H9 (cell line): ENCODE measurements at places on chromosomes 13 and 19. TPM values are rescaled to one million over a fixed set of nuclear protein-coding genes. Genes with fewer than 3 reads are reported as not detected.

- H3K4me1 ChIP-seq = no peaks in the 10 kb centered on the region
- H3K27me3 ChIP-seq = no peaks in the 10 kb centered on the region
- H3K36me3 ChIP-seq = no peaks in the 10 kb centered on the region
- no peak for DNase-seq
- no peak overlapping the region for H3K27ac ChIP-seq
- H3K4me3 ChIP-seq = no peak overlapping the region
Measured at GRCh38 chr19:14343286-14343685, 38.0 kb upstream of the ADGRE5 start.

The PROZ gene
- not detected in 2 replicates for total RNA-seq

The HCST gene
- 0.68 and 1.8 TPM in 2 replicates for total RNA-seq

DNA sequence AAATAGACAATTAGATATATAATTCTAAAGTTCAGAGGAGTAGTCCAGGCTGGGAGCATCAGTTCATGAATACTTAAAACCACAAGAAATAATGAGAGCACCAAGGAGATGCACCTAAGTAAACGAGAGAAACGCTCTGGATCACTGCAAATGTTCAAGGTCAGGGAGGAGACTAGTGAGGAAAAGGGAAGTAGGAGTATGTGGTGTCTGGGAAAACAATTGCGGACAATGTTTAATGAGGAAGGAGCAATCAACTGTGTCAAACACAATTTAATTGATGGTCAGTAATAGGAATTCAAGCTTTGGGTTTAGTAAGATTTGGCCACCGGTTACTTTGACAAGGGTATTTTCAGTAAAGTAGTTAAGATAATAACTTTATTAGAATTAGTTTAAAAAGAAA lies 652.2 kb downstream of the DACH1 start:
- no peak overlapping the region for H3K4me3 ChIP-seq
- DNase-seq = no peak
- no peaks in the 10 kb centered on the region for H3K4me1 ChIP-seq
- no peaks in the 10 kb centered on the region for H3K27me3 ChIP-seq
- H3K27ac ChIP-seq = no peak overlapping the region

The IRGC gene
- total RNA-seq = not detected in 2 replicates

GRCh38 chr13:34422956-34423355 lies 519.1 kb upstream of the NBEA start:
- no peaks in the 10 kb centered on the region for H3K27me3 ChIP-seq
- H3K4me1 ChIP-seq = peaks cover 2% of the 10 kb centered on the region; the same call in 1 of the 2 replicates

- DNase-seq = no peak
- H3K27ac ChIP-seq = no peak overlapping the region
- no peaks in the 10 kb centered on the region for H3K4me1 ChIP-seq
- H3K4me3 ChIP-seq = no peak overlapping the region
Measured at GRCh38 chr13:57569986-57570385, 61.6 kb upstream of the PCDH17 start.

The MEDAG gene
- total RNA-seq = 0.87 and 0.88 TPM in 2 replicates
